CD4-positive, alpha-beta T cell treated with Interleukin-2 at 100 ng/mL for 4 hours (primary cell): ENCODE measurements at places on chromosomes 11 and 22.
A peak's percentile ranks its signal among the peaks of the same experiment; 100 is the strongest.

DNA sequence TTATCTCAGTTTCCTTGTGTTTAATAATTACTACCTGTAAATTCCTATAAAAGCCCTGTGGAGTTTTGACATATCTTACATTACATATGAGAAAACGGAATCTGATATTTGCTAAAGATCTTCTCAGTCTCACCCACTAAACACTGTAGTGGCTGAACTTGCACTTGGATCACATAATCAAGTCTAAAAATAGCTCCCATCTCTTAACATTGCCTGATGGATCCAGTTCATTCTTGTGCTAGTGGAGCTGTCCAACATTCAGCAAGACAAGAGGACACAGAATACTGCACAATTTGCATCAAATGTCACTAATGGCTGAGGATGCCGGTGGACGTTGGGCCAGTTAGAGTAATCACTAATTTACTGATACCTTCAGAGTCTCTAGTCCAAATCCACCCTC lies 569.9 kb upstream of the ANO5 start:
- no peak for DNase-seq

GRCh38 chr11:73787051-73787642 lies 527 bp upstream of the MRPL48 start:
- DNase-seq, result no peak

- DNase-seq, result no peak
Observed at GRCh38 chr11:50174975-50175374, 142.3 kb downstream of the OR4C45 start.

GRCh38 chr11:124543554-124543953 lies at the start of gene OR8B12:
Gene OR8B12, minus strand, starts transcription at chr11:124543654. Its CDS starts 0 bp downstream, at chr11:124543654.
- no peak for DNase-seq

DNA sequence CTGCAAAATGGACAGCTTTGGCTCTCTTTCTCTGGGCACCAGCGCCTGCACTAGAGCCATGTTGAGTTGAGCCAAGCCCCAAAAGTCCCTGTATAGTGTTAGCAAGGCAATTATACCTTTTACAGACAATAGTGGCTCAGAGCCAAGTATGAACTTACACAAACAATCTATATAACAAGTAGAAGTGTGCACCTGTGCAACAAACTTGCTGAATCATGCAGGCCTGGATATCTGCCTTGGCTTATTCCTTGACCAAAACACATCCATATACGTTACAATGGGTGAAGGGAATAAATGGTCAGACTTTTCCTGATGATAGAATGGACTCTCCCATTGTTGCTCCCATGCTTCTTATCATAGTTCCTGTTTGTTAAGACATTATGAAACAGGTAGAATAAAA lies 3.8 kb upstream of the OR52I2 start:
- DNase-seq, result no peak

DNA sequence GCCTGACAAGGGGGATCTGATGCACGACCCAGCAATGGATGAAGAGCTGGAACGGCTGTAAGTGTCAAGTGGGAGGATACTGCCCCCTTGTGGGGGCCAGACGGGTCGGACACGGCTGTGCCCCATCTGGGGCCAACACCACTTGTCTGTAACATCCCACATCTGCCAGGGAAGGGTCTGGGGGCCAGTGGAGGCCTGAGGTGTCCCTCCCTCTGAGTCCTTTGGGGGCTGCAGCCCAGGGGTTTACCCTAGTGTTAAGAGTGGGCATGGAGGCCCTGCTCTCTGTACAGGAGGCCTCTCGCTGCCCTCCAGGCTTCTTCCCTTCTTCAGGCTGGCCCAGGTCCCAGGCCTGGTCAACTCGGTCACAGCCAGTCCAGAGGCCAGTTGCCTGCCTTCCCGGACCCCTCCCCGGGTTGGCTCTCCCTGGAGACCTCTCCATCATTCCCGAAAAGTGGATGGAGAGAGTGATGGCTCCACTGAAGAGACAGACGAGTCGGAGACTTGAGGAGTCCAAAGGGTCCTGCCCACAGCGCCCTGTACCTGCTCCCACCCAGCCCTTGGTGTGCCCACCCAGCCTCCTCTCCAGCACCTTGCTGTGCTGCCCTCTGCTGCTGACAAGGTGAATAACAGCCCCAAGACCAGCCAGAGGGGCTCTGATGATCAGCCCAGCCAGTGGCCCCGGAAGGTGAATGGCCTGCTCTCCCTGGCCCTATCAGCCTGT lies 15.4 kb downstream of the ARFGAP2 start:
- peak; percentile 49 for DNase-seq

GRCh38 chr11:33291004-33291777 lies 34.0 kb downstream of the HIPK3 start:
- no peak for DNase-seq

GRCh38 chr11:110526323-110526722 lies 96.6 kb downstream of the FDX1 start:
- no peak for DNase-seq

GRCh38 chr11:133118563-133119268 lies 413.6 kb downstream of the OPCML start:
- DNase-seq, result no peak

DNA sequence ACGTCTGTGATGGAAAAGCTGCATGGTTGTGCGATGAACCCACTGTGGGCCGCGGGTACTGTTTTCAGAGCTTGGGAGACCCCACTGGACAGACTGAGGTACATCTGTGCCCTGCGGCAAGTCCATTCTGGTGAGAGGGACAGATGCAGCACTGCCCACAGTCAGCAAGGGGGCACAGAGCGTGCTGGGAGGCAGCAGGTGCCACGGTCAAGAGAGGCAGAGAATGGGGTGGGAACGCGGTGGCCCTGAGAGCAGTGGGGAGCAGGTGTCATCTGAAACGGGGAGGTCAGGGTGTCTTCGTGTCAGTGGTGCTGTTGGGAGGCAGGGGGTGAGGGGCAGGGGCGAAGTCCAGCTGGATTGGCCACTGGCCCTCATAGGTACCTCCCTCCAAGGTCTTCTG lies 32.0 kb downstream of the TBC1D22A start:
- DNase-seq, result no peak

GRCh38 chr11:103649401-103649895 lies 387.0 kb upstream of the DDI1 start:
- DNase-seq, result no peak

DNA sequence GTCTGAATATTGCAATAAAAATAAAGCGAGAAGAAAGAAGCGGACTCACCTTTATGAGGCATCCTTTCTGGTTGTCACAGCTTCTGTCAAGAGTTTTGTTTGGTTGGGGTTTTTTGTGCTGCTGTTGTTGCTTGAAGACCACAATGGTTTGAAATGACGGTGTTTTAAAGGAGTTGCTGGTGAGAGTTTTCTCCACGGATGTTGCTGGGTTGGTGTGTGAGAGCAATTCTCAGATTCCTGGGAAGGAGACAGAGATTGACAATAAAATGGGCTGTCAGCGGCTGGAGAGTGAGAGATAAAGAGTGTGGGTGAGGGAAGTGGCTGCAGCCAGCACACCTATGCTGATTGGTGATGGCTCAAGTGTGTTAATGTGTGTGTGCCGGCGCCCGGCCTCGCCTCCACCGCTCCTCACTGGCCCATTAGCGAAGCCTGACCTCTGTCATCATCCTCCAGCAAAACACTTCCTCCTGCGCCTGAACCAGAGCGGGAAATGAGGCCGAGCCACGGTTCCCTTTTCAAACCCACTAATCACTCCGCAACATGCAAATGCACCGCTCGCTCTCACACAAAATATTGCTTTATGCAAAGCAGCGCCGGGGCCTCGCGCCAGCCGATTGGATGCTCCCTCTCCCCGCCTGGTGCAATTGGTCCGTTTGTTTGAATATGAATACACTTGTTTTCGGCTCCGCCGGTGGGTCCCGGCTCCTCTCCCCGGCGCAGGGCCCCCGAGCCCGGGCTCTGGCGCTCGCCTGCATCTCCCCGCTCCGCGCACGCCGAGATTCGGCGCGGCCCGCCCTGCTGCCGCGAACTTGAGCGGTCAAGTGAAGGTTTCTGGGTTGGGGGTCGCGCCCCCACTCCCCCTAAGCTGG lies at the start of gene PAX6:
Gene PAX6, minus strand, starts transcription at position 544 of the 869 bp plus-strand sequence. CDS start 4,911 bp downstream, outside the sequence.
- DNase-seq, result peak; percentile 24

GRCh38 chr11:122861631-122862030 lies 20.9 kb upstream of the JHY start:
- DNase-seq, result no peak

DNA sequence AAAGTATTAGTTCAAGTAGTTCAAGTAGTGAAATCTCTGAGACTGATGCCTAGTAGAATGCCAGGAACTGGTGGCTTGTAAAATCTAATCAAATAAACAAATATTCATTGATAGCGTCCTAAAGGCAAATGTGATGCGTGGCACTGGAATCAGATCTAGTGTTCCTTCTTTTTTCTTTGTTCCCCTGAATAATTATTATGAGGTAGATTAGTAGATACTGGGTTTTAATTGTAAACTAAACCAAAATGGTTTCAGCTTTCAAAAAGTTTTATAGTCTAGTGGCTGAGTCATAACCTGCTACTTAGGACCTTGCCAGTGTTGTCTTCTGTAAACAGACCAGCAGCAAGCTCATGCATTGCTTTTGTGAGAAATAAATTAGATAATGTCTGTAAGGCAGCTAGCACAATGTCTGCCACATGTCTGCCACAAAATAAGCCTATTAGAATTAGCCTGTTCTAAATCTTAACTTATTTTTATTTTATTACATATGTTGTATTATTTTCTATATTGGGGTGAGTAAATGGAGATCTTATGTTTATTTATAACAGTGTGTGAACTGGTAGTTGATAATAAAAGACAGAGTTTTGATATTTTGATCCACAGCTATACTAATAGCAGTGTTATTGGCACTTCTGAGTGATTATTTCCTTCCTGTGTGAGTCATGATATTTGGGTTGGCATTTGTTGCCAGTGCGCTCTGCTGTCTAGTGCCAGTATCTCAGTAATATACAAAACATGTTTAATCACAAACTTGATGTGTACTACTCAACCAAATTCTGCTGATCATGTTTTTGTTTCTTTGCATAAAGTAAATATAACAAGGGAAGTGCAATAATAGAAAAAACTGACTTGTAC lies 135.7 kb downstream of the TMEM135 start:
- peak; percentile 39 for DNase-seq

DNA sequence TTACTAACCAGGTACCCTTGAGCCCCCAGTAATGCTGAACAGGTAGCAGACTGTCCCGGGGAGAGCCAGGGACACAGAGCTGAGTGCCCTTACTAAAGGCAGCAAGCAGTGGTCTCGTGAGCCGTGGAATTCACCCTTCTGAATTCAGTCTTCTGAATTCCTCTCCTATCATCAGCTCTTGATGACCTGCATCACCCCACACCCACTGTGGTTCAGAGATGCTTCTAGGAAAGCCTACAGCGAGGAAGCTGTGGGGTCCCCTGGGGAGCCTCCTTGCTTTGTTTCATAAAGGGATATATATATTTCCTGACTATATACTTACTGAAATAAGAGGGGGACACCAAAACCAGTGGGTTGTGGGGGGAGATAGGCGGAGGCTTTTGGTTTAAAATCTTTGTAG lies 2.6 kb downstream of the SPATA19 start:
- DNase-seq, result no peak

- DNase-seq, result no peak
Observed at GRCh38 chr22:49975543-49976389, 15.2 kb downstream of the PIM3 start.

GRCh38 chr22:38317122-38317994 lies at the start of gene CSNK1E:
Gene CSNK1E, minus strand, starts transcription at chr22:38317433. Its CDS starts 3,276 bp downstream, at chr22:38314157.
- DNase-seq, result peak; percentile 73

GRCh38 chr11:44110231-44110679 lies 14.8 kb downstream of the EXT2 start:
- peak; percentile 54 for DNase-seq

DNA sequence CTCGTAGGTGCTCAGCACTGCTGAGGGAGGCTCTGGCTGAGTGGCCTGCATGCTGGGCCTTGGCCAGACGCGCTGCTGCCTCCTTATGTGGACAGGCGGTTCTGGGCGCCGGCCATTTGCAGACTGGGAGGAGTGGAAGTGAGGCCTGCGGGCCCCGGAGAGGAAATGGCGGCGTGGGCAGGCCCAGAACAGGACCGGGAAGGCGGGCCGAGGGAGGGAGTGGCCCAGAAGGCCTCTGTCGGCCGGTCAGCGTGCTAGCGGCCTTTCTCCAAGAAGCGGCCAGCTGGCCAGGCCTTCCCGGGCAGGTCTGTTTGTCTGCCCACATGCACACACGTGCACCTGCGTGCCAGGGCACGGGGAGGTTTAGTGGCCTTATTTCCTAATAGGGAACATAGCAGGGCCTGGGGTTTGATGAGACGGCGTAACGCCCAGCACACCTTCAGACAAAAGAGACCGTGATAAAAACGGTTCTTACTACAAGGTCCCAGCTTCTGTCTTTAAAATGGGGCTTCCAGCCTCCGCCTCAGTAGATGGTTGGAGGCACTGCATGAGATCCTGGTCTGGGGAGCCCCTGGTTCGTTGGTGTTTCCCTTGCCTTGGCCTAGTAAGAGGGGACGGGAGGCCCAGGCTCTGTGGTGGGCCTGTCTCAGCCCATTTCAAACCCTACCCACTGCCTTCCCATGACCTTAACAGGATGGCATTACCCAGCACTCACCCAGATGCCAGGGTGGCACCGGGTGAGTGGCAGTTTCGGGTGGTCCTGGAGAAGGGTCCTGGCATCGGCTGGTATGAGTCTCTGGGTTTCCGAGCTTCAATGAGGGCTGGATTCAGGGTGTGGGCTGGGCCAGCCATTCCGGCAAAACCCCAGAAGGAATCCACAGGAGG lies 65.1 kb upstream of the PPARA start:
- DNase-seq, result no peak

GRCh38 chr11:30310623-30311022 lies 12.3 kb upstream of the ARL14EP start:
- no peak for DNase-seq

DNA sequence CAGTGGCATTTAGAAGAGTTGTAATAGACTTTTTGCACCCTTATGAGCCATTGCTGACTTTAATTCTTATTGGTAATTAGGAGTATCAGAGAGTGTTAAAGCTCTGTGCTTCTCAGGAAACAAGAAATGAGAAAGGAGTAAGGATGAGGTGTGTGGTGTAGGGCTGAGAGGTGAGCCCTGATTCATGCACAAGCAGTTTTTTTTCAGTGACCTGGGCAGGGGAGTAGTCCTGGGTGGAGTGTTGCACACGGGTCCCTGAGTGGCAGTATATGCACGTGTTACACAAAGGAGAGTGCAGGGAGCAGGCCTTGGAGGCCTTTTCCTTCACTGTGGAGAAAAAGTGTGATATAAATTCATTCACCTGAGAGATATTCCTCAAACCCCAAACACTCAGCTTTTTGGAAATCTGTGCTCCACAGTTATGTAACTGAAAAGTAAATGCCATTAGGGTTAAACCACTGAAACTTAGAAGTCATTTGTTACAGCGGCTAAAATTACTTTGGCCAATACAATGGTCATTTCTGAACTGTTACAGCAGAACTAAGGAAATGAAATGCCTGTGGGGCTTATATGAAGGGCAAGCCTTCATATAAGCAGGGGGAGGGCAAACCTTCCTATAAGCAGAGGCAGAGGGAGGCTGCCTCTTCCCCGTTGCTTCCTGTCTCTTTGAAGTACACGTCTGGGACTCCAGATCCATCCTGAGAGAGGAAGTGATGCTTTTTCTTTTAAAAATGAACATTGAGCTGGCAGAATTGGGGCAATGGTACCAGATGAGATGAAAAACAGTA lies 62.6 kb upstream of the OLFML1 start:
- DNase-seq, result no peak
